ENCODE measurements at places on chromosomes 11 and 22.

- no peak for DNase-seq
Observed at GRCh38 chr11:66951927-66952337, 6.3 kb downstream of the PC start.

DNA sequence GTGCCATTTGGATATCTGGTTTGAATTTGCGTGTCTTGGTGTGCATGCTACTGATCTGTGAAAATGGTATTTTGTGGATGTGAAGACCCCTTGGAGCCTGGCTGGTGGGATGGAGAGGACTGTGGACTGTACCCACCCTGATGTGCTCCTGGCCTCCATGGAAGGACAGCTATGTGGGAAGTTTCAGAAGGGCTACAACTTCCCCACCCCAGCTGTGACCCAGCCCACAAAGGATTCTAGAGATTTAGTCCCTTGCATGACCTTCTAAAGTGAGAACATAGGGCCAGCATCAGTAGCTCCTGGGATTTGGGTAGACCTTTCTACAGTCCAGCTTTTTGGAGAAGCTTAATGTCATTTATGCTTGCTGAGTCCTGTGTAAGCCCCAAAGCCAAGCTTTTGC is 173.4 kb downstream of the BCR start:
- no peak for DNase-seq

- no peak for DNase-seq
Observed at GRCh38 chr11:24574461-24574860, 77.6 kb downstream of the LUZP2 start.

GRCh38 chr11:109208121-109208520 is 213.9 kb upstream of the C11orf87 start:
- DNase-seq: no peak

- peak; percentile 47 for DNase-seq
Observed at GRCh38 chr11:44139565-44140330, 44.3 kb downstream of the EXT2 start.

DNA sequence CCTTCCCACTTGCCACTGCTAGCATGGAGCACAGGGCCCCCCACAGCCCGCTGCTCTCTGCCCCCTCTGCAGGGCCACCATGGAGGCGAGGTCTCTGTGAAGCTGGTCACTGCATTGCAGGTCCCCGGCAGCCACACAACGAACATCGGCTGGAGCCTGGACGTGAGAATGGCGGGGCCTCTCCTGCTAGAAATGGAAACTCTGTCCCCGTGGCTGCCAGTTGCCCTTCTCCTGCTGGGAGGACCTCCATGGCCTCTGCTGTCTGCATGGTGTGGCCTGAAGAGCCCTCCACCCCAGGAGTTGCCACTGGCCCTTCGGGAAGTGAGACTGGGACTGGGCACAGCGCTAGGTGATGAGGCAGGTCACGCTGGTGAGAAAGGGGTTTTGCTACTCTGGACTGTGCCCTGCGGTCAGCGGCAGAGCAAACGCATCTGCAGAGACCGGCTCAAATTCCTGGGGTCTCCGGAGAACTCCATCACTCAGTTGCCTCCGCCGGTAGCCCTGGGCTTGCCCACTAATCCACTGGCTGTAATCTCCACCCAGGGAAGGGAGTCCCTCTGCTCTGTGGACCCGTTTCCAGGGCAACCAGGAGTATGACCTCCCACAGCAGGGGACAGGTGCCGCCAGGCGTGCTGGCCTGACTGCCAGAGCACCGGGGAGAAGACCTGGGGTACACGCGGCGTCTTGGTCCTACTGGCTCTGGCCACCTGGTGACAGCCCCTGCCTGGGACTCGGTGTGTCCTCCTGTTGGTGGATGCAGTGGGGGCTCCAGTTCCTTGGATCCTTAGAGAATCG is 806.3 kb downstream of the BRD1 start:
- DNase-seq: no peak

DNA sequence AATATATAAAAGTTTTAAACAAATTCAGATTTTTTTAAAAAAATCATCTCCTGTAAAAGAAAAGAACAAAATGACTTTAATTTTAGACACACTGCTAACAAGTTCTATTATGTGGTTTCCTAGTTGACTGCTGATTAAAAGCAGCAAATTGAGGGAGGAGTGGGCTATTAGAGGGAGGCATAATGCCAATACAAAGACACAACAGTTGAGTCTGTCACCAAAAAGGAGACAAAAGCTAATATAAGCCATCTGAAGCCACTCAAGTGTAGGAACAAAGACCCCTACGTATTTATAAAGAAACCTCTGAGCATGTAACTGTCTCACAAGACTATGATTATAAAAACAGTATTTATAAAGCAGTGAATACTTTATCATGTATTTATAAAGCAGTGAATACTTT is 28.6 kb downstream of the TMEM123 start:
- DNase-seq: no peak

- peak; percentile 76 for DNase-seq
Observed at GRCh38 chr11:64060861-64061444, 25.2 kb downstream of the FLRT1 start.

DNA sequence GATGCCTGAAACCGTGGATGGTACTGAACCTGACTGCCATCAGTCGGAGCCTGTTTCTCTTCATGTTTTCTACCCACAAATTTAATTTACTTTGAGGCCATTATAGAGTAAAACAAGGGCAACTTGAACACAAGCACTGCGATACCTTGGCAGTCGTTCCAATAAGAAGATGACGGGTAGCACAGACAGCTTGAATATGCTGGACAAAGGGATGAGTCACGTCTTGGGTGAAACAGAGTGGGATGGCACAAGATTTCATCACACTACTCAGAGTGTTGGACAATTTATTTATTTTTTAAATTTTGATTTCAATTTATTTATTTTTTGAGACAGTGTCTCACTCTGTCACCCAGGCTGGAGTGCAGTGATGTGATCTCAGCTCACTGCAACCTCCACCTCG is 5.7 kb downstream of the DIXDC1 start:
- no peak for DNase-seq

DNA sequence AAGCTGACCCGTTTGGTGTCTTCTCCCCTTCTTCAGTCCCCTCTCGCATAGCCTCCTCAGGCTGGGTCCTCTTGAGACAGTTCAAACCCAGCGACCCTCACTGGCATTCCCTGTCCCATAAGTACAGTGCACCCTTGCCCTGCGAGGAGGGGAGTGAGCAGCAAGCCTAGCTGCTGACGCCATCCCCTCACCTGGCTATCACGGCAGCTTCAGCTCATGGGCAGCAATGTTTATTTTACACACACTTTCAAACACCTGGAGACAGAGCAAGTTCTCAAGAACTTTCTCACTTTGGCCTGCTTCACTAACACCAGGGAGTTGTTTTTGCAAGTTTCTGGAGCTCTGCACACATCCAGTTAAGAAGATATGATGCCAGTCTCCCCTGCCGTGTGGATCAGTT is 189.6 kb upstream of the E2F8 start:
- DNase-seq: no peak

DNA sequence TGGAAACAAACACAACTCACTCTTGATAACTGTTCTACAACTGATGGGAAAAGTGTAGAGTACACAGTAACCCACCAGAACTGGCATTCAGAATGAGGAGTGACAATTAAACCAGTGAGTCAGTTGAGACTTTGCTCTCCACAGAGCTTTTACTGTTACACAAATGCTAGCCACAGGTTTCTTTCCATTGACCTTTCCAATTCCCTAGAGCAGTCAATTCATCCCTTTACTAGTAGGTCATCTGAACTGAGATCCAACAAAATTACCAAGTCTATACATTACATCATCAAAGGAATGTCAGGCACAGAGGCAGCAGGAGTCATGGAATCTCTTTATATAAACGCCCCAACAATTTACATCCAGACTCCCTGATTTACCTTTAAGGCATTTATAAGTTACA is 65.9 kb downstream of the PHF21A start:
- no peak for DNase-seq

DNA sequence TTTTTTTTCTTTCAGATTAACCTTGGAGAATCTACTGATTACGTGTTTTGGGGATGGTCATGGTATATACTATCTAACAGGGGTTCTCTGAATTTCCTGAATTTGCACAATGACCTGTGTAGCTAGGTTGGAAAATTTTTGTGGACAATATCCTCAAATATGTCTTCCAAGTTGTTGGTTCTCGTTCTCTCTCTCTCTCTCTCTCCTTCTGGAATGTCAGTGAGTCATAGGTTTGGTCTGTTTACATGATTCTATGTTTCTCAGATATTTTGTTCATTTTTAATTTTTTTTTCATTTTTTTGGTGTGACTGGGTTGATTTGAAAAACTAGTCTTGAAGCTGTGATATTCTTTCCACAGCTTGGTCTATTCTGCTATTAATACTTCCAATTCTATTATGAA is 604.0 kb upstream of the ANO3 start:
- DNase-seq: no peak

DNA sequence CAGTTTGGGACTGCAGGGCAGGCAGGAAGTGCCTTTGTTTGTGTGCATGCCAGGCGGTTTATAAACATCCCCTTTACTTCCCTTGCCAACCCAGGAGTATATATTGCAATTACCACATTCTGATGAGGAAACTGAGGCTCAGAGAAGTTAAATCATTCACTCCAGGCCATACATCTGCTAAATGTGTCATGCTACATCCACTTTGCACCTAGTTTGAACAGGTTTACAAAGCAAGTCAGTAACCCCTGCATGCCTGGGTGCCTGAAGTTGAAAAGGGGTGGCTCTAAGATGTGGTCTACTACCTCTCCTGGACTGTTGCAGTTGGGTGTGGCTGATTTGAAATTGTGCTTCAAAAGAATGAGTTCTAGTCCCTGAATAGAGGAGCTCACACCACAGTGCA is 23.6 kb downstream of the FLI1 start:
- DNase-seq: peak; percentile 24

DNA sequence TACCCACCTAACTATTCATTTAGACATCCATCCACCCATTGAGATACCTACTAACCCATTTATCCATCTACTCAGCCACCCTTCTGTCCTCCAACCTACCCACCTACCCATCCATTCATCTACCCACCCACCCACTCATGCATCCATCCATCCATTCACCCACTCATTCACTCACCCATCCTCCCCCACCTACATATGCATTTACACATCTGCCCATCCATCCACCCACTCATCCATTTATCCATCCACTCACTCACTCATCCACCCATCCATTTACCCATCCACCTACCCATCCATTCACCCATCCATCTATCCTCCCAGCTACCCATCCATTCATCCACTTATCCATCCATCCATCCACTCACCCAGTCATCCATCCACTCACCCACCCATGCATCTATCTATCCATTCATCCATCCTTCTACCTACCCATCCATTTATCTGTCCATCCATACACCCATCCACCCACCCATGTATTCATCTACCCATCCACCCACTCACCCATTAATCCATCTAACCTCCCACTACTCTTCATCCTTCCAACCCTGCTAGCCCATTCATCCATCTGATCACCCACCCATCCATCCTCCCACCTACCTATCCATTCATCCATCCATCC is 378.7 kb downstream of the CTTN start:
- no peak for DNase-seq

DNA sequence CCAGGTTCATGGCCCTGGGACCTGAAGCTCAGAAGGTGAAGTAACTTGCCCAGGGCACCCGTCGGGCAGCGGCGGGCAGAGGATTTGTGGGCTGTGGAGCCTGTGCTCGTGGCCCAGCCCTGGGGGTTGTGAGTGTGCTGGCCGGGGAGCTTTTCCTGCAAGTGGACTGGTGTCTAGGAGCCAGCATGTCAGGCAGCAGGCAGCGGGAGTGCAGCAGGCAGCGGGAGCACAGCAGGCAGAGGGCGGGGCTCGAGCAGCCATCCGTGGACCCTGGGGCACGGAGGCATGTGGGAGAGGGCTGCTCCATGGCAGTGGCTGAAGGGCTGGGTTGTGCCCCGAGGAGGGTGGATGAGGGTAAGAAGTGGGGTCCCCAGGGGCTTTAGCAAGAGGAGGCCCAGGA is 72.7 kb upstream of the PPP6R3 start:
- no peak for DNase-seq

DNA sequence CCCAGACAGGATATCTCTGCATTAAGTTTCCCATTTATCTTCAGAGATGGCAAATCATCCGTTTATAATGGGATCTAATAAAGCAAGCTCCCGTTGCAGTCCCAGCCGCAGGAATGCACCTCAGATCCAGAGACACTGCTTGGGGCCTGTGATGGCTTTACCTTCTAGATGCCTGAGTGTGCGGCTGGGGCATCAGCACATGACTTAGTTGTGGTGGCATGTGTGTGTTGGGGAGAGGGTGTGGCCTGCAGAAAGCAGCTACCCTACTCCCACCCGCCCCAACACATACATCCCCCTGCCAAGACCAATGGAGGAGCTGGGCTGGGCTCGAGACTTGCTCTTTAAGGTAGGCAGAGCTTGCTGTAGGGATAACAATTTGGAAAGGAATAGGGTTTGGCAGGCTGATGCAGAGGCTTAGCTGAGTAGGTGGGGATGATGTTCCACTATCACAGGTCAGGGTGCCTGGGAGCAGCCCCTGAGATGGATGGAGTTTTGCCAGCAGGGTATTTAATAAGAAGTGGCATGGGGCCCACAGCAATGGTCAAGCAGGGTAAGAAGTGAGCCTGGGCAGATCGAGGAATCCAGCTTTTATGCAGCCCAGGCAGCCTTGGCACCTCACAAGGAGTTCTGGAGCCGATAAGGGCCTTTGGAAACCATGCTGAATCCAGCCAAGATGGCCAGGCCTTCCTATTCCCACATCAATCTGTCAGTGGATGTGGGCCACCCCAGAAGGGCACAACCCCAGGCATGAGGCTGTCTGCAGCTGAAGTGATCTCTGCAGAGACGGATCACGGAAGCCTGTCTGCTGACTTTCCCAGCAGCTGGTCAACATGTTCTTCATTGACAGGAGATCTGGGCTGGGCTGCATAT is 601.3 kb downstream of the BUD13 start:
- no peak for DNase-seq

DNA sequence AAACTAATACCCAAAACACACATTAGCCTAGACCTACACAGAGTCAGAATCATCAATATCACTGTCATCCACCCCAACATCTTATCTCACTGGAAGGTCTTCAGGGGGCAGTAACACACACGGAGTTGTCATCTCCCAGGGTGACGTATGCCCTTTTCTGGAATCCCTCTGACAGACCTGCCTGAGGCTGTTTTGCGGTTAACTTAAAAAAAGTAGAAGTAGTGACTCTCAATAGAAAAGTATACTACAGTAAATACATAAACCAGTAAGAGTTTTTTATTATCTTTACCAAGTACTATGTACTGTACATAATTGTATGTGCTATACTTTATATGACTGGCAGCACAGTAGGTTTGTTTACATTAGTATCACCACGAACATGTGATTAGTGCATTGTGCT is 80.5 kb downstream of the PGR start:
- no peak for DNase-seq

DNA sequence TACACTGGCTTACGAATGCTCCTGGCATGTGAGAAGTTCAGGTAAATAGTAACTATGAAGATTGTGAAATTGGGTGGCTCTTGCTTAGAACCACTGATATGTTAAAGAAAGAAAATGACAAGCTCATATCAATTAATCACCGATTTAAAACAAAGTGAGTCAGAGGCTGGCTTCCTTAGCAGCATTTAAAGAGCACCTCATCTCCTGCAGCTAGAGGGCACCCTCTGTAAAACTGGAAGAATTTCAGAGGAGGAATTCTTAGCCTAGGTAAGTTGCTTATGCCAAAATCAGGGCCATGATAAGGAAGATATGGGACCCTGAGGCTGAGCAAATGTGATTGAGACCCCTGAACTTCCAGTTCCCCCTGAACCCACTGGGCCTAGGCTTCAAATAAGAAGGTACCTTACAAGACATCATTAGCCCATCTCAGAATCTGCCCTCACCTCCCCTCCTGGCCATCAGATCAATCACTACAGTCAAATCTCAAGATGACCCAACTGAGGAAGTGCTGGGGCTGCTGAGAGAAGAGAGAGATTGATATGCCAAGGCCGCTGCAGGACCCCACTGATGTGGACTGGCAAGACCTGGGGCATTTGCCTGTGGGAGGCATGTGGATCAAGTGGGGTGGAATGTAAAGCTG is 8.6 kb upstream of the CD3E start:
- no peak for DNase-seq

Measured in right cardiac atrium (tissue), 5 donors.